DMS 273 treated with DMSO at 0.1 percent for 48 hours (cell line): ENCODE measurements at places on chromosomes 13 and 19.

DNA sequence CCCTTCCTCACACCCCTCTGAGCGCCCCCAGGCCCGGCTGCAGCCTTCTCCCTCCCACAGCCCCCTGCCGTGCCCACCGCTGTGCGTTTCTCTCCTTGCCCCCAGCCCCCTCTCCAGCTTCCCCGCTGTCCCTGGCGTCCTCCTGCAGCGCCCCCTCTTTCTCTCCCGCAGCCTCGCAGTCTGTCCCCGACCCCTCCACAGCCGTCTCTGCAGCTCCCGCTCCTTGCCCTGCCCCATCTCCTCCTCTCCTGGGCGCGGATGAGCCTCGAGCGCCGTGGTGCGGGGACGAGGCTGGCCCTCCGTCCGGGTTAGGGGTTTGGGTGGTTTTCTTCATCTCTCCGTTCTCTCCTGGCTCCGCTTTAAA, 1.1 kb downstream of the KMT5C start:
- DNase-seq: no peak

DNA sequence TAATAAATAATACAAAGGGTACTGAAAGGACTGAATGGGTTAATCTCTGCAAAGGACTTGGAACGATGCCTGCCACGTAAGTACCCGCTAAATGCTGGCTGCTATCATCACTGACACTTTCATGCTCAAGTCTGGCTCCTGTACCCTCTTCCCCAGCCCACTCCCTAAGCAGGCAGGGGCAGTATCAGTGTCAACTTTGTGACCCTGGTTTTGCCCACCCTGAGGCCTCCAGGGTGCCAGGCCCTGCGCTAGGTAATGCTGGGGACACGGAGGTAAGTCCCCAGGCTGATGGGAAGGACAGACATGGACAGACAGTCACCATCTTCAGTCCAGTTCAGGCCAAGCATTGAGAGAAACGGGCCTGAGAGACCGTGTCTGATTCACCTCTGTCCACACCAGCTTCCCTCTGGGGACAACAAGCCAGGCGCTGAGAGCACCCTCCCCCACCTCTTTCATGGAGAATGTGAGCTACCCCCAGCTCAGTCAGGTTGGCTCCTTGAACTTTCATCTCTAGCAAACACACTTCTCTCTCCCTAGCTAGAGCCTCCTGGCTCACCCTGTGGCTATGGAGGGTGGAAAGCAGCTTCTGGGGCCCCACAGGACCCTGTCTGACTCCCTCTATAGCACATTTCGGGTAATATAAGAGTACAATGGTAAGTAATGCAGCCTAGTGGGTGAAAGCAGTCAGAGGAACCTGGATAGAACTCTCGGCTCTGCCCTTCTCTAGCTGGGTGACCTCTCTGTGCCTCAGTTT, 800 bp downstream of the ETFB start:
- no peak for DNase-seq

GRCh38 chr13:87678372-87678752, 7.2 kb downstream of the SLITRK5 start:
- DNase-seq: no peak

- no peak for DNase-seq
Observed at GRCh38 chr13:97385146-97385545, 48.8 kb upstream of the RAP2A start.

DNA sequence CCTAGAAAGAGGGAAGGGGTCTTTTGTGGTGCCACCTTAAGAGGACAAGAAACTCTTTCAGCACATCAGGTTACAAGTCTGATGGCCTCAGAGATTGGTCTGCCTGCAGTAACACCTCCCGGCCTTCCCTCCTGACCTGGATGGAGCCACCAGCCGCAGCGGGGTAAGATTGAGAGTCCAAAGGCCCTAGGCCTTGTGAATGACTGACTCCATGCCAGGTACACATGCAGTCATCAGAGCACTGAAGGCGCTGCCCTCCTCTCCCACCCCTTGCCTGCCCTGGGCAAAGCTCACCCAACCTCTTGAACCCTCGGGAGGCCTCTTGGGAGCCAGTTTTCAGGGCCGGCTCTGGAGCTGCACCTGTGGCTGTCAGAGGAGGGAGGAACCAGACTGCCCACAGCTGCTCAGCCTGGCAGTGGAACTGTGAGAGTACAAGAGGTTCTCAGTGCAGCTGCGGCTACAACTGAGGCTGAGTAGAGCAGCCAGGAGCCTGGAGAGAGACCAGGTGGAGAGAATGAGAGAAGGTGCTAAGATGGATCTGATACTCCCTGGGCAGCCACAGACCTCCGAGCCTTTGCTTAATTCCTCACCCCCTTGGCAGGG, 23.8 kb upstream of the C13orf42 start:
- no peak for DNase-seq

DNA sequence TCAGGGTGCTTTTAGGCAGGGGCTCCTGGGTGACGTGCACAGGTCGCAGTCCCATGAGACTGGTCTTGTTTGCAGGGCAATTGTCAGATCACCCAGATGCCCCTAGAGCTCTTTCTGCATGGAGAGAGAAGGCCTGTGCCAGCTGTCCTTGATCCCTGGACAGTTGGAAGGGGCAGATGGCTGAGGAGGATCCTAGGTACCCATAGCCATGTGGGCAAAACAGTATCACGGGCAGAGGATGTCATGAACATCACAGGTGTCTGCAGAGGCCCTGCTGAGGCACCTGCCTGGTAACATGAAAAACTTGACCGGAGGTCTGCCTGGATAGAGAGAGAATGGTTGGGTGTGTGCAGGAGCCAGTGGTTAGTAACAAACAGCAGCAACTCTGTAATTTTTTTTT, 99.3 kb downstream of the ZNF536 start:
- DNase-seq: no peak

DNA sequence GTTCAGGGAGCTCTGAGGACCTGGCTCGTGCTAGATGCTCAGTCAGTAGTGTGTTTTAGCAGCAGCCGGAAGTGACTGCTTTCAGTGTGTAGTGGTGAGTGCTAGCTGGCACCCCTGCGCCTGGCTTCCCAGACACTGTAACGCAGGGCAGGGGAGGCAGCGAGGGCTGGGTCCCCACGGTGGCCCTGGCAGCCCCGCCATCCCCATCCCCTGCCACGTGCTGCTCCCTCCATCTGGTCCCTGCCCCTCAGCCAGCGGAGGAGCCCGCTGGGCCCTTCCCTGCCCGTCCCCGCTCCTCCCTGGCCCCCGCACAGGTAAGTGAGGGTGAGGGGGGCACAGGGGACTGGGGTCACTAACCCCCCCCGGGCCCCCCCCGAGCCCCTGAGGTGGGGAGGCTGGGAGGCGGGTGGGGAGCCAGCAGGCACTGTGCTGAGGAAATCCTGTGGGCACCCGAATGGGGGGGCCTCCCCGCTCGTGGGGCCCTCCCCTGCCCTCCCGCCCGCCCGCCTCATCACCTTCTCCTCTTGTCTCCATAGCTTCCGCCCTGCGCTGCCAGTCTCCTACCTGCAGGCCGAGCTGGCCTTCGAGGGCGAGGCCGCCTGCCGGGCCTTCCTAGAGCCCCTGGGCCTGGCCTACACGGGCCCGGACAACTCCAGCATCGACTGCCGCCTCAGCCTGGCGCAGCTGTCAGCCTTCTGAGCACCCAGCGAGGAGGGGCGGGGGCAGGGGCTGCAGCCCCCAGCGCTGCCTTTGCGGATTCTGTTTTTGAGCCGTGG, 3.2 kb downstream of the LENG9 start:
- no peak for DNase-seq

- no peak for DNase-seq
Observed at GRCh38 chr19:4374498-4375163, 25.7 kb downstream of the SH3GL1 start.

- no peak for DNase-seq
Observed at GRCh38 chr13:51035978-51036377, 75.1 kb downstream of the C13orf42 start.

DNA sequence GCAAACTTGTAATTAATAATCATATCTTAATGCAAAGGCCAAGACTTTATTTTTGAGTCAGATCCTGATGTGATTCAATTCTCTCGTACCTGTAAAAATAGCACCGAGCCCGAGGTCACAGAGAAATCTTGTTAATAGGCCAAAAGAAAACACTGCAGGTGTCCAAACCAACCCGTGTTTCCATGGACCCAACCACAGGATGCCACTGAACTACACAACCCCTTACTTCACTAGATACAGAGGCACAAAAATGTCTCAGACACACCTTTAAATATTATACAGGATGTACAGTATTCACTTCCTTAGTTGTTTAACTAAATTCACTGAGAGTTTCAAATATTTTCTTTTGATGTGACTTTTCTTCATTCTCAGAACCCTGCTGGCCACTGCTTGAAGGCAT, 530.9 kb downstream of the MYO16 start:
- no peak for DNase-seq

- no peak for DNase-seq
Observed at GRCh38 chr19:46975011-46975924, 44.4 kb upstream of the NPAS1 start.

DNA sequence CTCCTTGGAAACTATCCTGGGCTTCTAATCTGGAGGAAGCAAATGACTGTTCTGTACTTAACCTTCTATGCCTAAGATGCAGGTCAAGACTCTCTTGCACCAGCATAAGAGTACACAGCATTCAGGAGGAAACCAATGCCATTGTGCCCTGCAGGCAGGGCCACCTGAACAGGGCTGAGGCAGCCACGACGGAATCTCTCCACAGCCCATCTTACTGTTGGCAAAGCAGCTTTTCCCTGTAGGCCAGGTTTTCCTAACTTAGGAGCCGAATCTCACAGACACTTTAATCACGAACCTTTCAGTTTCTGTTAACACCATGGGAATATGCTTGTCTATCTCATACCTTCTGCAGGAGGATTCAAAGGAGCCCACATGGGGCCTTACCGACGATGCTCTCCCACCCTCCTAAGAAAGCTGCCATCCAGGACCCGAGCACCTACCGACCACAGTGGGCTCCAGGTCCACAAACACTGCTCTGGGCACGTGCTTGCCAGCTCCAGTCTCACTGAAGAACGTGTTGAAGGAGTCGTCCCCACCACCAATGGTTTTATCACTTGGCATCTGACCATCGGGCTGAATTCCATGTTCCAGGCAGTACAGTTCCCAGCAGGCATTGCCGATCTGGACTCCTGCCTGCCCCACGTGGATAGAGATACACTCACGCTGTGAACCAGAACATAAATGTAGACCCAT, 2.6 kb downstream of the TUBA3C start:
- DNase-seq: no peak

- no peak for DNase-seq
Observed at GRCh38 chr19:49119411-49120324, at the start of gene PPFIA3. Gene PPFIA3 (plus strand): TSS chr19:49119544. CDS start chr19:49127874, 8,330 bp downstream.

DNA sequence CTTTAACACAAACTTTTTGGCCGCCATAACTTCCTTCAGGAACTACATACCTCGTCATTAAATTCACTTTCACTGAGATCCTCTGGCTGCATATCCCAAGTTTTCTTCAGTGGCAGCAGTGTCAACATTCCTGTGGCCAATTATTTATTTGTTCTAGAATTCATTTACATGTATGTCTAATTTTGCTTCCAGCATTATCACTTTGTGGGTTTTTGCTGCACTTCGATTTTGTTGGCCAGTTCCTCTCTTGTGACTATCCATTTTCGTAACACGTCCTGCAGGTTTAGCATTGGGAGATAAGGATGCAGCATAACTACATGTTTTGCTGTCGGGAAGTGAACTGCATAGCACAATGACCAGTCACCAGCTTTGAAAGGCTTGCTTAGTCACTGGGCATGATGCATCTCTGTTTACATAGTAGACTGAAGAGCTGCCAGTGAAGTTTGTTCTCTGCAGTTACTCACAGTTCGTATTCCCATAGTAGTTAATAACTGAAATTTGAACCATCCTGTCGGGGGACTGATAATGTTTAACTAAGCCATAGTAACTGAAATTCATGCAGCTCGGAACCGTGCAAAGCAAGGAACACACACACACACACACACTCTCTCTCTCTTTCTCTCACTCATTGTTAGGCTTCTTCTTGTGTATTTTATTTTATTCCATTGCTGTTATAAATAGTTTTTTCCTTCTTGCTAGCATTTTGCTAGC, 28.3 kb downstream of the ZNF507 start:
- no peak for DNase-seq

GRCh38 chr13:102571075-102571474, 25.7 kb upstream of the TPP2 start:
- DNase-seq: no peak

- no peak for DNase-seq
Observed at GRCh38 chr13:45974500-45974899, 78.0 kb downstream of the ZC3H13 start.

DNA sequence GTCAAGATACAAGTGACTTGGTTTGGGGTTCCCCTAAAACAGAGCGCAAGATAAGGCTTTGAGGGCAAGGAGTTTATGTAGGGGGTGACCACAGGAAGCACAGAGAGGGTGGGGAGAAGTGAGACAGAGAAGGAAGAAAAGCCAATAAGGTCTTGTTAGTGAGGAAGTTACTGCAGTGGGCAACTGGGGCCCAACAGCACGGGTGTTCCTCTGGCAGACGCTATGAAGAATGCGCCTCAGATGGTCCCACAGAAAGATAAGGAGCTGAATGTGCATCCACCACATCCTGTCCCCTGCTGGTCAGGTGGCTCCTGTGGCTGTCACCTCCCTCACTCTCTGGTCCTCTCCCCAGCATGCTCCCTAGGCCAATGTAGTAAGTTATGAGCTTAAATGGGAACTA, 333.5 kb downstream of the TSHZ3 start:
- DNase-seq: no peak

- no peak for DNase-seq
Observed at GRCh38 chr19:2194513-2195078, 30.9 kb downstream of the DOT1L start.

DNA sequence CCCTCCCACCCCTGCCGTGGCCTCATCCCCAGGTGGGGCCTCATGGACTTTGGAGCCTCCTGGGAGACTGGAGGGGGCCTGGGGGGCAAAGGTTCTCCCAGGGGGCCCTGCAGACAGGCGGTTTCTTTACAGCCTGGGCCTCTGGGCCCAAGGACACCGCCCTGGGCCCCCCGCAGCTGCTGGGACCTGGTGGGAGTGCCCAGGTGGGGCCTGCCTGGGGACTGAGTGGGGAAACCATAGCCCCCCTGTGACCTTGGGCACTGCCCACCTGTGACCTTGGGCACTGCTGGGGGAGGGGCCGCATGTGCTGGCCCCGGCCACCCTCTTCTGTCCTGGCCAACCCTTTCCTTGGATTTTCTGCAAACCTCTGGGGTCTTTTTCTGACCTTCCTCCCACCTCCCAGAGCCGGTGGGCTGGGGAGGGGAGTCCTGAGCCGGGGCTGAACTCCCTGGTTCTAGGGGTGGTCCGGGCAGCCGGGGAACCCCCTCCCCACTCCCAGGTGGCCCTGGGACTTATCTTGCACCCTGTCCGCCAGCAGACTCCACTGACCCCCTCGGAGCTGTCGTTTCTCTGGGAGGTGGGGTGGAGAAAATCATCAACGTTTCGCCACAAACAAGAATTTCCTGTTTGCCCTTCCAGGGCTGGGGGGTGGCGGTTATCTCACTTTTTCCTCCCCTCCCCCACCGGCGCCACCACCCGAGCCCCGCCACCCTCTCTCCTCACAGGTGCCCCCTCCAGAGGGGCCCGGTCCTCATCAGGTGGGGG, 27.0 kb downstream of the ARID3A start:
- DNase-seq: no peak

- DNase-seq: no peak
Observed at GRCh38 chr13:111977179-111977506, 89.8 kb upstream of the SOX1 start.
